Activated effector memory CD4-positive, alpha-beta T cell treated with anti-CD3 and anti-CD28 coated beads, Interleukin-2, amount 50 U/mL, for 16 hours (primary cell): ENCODE measurements at places on chromosomes 13 and 19.
A peak's percentile ranks its signal among the peaks of the same experiment; 100 is the strongest.

- DNase-seq = no peak
Observed at GRCh38 chr19:41999071-41999877, 5.2 kb upstream of the ATP1A3 start.

DNA sequence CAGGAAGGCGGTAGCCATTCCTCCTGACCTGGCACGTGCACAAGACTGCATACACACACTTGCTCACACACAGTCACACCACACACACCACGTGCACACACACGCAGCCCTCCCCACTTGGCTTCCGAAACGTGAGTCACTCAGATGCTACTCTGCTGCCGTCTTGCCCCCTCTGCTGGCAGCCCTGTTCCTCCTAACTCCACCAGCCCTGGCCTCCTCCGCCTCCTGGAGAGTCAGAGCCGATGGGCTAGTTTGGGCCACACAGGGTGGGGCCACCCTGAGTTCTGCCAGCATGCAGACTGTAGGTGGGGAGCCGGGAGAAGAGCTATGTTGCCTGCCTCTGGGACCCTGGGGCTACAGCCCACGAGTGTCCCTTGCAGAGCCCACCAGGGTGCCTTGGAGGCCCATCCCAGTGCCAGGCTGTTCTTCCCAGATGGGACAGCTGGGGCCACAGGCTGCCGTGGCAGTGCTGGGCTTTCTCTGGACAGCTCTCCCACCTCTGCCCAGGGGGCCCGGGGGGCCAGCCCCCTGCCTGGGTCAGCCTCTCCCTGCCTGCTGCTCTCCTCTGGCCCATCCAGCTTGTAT, 12.1 kb downstream of the PIN1 start:
- peak; percentile 77 for DNase-seq

GRCh38 chr19:13163609-13164342, 13.6 kb downstream of the IER2 start:
- DNase-seq = peak; percentile 80

DNA sequence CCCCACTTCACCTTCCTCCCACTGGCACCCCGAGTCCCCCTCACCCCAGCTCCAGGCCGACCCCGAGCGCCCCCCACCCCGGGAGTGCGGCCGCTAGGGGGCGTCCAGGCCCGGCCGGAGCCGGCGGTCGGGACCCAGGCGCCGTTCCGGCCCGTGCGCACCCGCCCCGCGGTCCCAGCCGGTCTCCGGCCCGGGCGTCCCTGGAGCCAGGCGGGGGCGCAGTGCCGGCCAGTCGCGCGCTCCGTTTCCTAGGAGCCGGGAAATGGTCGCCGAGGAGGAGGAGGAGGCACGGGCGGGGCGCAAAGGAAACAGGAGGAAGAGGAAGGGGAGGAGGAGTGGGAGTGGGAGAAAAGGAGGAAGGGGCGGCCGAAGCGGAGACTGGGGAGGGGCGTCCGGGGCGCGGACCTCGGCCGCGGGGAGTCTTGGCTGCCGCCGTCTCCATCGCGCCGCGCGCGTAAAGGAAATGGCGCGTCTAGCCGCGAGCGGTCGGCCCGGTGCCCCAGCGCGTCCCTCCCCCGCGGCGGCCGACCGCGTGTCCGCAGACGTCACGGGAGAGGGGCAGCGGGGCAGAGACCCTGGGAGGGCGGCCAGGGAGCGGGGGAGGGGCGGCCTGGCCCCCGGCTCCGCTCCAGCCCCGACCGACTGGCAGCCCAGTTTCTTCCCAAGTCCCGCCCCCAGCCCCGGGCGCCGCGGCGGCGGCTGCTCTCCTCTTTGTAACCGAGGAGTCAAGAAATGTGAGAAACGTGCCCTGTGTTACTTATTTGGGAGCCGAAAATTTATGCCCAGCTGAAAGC, 1.1 kb upstream of the KCTD15 start:
- peak; percentile 84 for DNase-seq

DNA sequence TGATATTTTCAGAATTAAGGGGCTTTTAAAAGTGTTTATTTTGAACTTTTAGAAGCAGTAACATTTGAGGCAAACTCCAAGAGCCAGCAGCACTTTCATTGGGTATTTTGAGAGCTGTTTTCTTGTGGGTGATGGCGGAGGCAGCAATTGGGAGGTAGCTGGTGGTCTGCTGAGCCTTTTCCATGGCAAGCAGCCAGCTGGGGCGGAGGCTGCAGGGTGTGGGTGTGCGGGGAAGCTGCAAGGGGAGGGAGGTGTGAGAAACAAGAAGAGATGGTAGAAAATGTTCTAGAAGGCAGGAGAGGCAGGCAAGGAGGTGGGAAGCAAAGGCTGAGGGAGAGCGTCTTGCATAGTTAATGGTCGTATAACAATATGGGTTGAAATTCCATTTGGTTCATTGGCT, 223.4 kb upstream of the HTR2A start:
- no peak for DNase-seq

GRCh38 chr19:37989855-37990254, 82.8 kb downstream of the SIPA1L3 start:
- no peak for DNase-seq

DNA sequence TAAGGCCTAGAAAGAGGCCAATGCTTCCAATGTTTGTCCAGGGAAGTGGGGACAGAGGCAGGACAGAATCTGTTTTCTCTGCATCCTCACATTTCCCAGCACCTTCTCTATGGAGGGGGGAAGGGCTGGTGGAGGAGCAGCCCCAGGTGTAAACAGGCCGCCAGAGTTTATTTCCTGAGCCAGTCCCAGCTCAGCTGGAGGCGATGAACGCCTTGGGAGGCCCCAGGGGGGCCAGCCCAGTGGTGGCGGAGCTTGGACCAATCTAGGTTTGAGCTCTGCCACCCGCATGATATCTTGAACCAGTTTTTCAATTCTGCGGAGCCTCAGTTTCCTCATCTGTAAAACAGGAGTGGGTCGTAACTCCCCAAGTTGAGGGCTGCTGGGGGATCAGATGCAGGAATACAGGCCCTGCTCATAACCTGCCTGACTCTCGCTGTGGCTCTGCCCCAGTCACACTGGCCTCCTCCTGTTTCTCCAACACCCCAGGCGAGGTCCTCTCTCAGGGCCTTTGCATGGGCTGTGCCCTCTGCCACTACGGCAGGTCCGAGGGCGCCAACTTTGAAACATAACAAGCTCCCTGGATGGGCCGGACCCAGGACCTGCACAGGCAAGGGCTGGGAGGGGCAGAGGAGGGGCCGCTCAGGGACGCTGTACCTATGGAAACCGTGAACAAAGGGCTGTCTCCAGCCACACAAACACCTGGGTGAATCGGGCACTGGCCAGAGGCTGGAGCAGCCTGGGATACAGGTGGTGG, 1.1 kb downstream of the TNFAIP8L1 start:
- DNase-seq = no peak

- DNase-seq = no peak
Observed at GRCh38 chr19:343451-343931, 1.1 kb downstream of the MIER2 start.

- DNase-seq = no peak
Observed at GRCh38 chr19:28242317-28242927, 970.5 kb downstream of the UQCRFS1 start.

- peak; percentile 86 for DNase-seq
Observed at GRCh38 chr19:23283925-23284324, 33.7 kb upstream of the ZNF724 start.

- no peak for DNase-seq
Observed at GRCh38 chr19:48630296-48631063, 6.7 kb downstream of the DBP start.

- DNase-seq = peak; percentile 57
Observed at GRCh38 chr19:50513746-50514345, at the start of gene ASPDH. TSS of gene ASPDH (minus strand) at chr19:50513913. CDS start at chr19:50513823, 90 bp downstream.
